ENCODE measurements at places on chromosomes 7 and 10. TPM values are rescaled to one million over a fixed set of nuclear protein-coding genes. Genes with fewer than 3 reads are reported as not detected.
A peak's percentile ranks its signal among the peaks of the same experiment; 100 is the strongest.

- no peak for DNase-seq
These were observed 37.4 kb upstream of the DUSP5 start for GRCh38 chr10:110460111-110460809.

The RTKN2 gene
- total RNA-seq = 0.89 TPM

DNA sequence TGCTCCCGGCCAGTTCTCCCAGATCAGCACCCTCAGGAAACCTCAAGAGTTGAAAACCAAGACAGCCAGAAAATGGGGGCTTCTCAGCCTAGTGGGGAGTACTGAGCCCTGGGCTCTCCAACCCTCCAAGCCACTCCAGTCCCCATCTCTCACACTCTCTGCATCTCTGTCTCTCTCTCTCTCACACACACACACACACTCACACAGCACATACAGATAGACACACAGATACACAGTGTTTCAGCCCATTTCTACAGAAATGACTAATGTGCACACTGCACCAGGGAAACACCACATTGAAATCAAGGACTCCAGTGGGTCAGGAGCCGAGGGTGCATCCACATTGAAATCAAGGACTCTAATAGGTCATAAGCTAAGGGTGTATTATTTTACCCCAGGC lies 107.5 kb downstream of the MKI67 start:
- DNase-seq = no peak

DNA sequence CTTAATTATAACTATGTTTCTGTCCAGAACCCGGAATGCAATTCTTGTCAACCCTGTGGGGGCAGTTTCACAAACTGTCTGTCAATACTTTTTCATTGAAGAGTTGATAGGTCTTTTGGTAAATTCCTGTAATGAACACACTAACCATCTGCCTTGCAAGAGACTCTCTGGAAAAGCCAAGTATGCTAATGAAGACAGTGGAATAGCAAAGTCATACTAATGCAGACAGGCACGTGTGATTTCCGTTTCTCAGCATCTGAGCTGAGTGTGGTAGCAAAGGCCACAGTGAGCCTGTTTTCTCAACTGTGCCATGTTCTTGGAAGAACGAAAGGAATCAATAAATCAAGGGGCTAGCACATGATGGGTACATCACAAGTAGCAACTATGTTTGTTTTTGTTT lies 494.1 kb upstream of the NRP1 start:
- DNase-seq = no peak

DNA sequence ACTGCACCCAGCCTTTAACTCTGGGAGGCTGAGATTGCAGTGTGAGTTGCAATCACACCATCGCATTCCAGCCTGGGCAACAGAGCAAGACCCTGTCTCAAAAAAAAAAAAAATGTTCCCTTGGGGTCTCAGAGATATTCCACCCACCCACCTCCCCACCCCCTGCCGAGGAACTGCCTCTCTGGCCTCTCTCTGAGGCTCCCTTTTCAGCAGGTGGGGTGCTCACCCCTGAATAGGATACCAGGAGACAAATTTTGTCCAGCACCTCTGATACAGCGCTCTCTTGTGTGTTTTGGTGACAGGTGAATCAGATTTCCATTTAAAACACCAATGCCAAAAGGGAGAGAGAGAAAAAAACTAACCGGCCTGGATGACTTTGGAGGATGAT lies 92.6 kb upstream of the KIF5B start:
- DNase-seq = no peak

DNA sequence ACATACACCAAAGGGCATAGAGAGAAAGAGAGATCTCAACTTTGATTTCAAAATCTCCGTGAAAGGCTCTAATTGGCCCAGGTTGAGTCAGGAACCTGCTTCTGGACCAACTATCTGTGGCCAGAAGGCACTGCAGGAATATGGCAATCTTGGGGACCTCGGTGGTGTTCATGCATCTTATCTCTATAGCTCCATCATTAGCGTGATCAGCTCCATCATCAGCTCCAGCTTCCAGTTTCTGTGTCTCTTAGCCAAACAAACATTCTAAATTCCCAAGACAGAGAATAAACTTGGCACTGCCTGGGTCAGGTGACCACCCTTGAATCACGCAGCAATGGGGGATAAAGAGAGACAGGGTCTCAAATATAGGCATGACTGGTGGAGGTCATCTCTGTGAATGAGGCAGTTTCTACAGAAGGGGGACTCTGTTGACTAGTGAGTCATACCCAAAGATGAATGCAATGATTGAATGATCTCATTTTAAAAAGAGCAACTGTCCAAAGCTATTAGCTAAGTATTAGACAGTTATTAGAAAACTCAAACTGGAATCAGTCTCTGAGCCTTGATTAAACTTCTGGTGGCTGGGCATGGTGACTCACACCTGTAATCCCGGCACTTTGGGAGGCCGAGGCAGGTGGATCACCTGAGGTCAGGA lies 5.4 kb upstream of the NRF1 start:
- no peak for DNase-seq

DNA sequence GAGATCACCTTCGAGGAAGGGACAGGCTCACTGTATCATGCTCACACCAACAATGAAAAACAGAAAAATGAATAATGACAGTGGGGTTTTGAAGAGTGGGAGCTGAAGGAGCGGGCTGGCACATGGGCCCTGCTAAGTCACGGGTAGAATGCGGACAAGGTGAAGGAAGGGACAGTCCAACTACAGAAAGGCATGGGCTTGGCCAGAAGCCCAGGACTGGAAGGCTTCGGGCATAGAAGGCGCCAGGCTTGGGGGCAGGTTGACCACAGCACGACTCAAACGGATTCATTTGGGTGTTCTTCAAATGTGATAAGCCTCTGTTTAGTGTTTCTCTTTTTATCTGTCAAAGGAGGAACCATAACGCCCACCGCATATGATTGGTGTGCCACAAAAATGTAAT lies 509.5 kb downstream of the CCSER2 start:
- DNase-seq = no peak

The GPR146 gene
- 30.4 TPM for total RNA-seq

- DNase-seq = no peak
These were observed 75.3 kb upstream of the GDF10 start for GRCh38 chr10:47224546-47225218.

The NKX2-3 gene
- total RNA-seq = not detected

The CDC123 gene
- 66.0 TPM for total RNA-seq

The AKAP9 gene
- 192 TPM for total RNA-seq

The SLC26A3 gene
- 2.3 TPM for total RNA-seq

GRCh38 chr7:27194686-27195379 lies 5.1 kb downstream of the HOXA13 start:
- peak; percentile 31 for DNase-seq

DNA sequence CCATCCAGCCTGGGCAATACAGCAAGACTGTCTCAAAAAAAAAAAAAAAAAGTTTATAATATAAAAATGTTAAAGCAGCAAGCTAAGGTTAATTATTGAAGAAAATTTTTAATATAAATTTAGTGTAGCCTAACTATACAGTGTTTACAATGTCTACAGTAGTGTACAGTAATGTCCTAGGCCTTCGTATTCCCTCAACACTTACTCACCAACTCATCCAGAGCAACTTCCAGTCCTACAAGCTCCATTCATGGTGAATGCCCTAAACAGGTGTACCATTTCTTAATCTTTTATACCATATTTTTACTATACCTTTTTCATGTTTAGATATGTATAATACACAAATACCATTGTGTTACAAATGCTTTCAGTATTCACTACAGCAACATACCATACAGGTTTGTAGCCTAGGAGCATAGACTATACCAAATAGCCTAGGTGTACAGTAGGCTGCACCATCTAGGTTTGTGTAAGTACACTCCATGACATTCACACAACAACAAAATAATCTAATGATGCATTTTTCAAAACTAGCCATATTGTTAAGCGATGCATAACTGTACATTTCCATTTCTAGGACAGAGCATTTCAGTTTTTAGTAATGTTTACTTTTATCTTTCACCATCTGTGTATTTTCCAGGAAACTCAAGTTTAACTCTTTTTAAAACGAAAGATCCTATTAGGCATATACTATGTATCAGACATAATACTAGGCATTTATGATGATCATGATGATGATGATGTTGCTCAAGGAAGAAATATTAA lies 43.3 kb downstream of the CNOT4 start:
- no peak for DNase-seq

The TMEM178B gene
- 1.6 TPM for total RNA-seq

DNA sequence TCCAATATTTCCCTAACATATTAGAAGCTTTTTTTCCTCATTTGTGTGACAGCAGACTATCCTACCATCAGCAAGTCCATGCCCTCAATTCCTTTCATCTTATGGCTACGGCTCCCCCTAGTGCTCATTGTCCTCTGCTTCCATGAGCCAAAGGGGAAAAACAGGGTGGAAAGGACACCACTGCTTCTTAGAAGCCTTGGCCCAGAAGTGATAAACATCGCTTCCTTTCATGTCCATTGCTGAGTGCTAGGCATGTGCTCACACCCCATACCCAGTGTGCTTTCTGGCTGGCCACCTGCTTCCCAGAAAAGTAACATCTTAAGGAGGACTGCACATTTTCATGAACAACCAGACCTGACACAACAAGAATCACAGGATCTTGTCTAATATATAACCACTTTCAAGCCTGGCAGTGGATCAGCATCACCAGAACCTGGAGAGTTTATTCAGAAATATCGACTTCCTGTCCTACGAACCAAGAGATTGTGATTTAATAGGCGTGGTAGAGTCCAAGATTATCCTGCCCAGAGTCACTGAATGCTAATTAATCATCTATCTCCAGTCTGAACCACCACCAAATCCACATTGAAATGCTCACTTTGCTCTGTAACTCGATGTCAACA lies 650.5 kb upstream of the SORCS1 start:
- DNase-seq = no peak

- no peak for DNase-seq
These were observed 10.8 kb upstream of the PPP1R3C start for GRCh38 chr10:91643700-91644099.

DNA sequence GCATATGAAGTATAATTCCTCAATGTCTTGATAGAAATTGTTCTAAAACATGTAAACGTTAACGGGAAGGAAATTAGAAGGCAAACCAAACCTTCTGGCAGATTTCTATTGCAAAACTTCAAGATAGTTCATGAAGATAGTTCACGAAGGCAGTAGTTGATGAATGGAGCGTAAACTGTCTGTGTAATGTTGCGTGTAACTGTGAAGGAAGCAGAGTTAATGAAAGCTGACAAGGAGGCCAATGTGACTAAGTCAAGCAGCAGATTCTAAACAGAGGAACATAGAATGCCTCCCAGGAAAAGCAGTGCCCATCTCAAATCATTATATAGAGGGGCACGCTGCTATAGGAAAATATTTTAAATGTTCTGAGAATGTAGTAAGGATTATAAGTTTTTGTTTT lies 659.7 kb upstream of the IGFBP3 start:
- DNase-seq = no peak

DNA sequence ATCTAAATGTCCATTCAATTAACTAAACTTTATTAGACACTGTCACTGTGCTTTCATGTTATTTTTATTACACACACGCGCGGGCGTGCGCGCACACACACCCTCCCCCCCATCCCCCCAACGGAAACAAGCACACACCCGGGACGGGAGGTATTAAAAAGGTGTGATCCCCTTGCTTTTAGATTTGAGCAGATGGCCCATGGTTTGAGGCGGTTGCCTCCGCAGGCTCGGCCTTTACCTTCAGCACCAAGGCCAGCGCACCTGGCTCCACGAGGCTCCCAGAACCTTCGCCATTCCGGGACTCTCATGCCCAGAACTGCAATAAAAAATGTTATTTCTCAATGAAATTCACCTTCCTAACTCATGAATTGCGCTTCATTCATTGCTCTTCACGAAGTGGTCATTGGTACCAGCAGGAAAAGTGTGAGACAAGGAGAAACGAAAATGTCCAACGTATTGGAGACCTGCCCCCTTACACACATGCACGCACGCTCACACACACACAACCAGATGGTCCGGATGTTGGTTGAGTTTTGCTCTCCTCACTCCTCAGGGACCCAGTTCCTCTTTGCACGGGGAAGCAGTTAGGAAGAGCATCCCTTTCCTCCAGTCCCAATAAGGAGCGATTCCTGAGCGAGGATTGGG lies 20.8 kb upstream of the PTF1A start:
- no peak for DNase-seq

Data from suprapubic skin (tissue), 4 donors.